Stimulated activated CD4-positive, alpha-beta T cell treated with anti-CD3 and anti-CD28 coated beads, Interleukin-15, amount 100 ng/mL, for 48 hours (primary cell): ENCODE measurements at places on chromosomes 2 and 18.

DNA sequence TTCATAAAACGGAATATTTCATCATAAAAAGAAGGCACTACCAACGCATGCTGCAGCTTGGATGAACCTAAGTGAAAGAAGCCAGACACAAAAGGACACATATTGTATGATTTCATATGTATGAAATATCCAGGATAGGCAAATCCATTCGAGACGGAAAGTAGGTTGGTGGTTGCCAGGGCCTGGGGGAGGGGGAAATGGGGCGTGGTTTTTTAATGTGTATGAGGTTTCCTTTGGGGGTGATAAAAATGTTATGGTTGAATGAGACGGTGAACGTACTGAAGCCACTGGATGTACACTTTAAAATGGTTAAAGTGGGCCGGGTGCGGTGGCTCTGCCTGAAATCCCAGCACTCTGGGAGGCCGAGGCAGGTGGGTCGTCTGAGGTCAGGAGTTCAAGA is 20.0 kb upstream of the SPATA3 start:
- DNase-seq: no peak

DNA sequence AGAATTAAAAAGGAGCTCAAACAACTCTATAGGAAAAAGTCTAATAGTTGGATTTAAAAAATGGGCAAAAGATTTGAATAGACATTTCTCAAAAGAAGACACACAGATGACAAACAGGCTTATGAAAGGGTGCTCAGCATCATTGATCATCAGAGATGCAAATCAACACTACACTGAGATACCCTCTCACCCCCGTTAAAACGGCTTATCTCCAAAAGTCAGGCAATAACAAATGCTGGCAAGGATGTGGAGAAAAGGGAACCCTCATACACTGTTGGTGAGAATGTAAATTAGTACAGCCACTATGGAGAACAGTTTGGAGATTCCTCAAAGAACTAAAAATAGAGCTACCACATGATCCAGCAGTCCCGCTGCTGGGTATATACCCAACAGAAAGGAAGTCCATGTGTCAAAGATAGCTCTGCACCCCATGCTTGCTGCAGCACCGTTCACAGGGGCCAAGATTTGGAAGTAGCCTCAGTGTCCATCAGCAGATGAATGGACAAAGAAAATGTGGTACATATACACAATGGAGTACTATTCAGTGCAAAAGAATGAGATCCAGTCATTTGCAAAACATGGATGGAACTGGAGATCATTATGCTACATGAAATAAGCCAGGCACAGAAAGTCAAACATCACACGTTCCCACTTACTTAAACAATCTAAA is 46.7 kb upstream of the B3GNT7 start:
- no peak for DNase-seq

- DNase-seq: no peak
These were observed 49.8 kb upstream of the OTX1 start for GRCh38 chr2:63000801-63001200.

GRCh38 chr2:68293024-68293423 is 26.7 kb downstream of the CNRIP1 start:
- no peak for DNase-seq

GRCh38 chr2:3172265-3172935 is 205.2 kb downstream of the EIPR1 start:
- DNase-seq: no peak

GRCh38 chr18:78579854-78580577 is 399.6 kb upstream of the SALL3 start:
- no peak for DNase-seq

DNA sequence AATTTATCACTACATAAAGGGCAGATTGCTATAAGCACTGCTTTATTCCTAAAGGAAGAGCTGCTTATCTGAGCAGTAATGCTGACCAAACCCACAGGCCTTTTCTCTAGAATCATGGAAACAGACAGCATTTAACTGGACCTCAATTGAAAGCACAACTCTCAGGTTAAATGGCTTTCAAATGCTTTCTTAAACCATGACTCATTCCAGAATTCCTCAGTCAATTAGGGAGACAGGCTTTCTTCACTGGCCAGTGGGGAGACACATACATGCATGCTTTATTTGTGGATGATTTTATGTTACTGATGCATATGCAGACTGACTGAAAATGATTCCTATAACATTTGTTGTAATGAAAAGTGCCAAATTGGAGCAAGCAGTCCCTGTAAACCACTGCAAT is 114.6 kb downstream of the ACVR1 start:
- no peak for DNase-seq

DNA sequence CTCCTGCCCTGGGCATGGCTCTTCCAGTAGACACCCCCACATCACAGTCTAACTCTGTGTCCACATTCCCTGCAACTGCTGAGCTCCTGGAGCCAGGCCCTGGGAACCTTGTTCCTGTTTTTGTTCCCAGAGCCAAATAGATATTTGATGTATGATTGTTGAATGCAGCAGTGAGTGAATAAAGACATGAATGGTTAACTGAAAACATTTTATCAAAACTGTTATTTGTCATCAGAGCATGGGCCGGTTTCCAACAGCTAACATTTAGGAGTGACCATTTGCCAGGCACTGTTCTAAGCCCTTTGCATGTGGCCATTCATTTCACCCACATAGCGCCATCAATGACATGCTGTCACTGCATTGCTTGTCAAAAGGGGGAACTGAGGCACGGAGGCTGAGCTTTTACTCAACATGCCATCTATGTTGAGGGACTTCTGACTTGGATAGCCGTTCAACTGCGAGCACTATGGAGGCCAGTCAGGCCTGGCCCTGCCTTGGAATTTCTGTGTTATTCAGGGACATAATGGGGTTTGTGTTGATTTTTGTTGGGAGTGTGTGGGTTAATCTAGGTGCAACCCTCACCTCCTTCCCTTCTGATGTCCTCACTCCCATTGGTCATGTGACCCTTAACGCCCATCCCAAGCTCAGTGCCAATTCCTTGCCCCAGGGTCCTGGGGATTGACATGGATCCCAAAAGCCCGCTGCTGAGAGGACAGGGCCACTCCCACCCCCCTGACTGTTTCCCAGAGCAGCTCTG is 12.6 kb downstream of the IL1R1 start:
- no peak for DNase-seq

- no peak for DNase-seq
These were observed 114.9 kb upstream of the MYCN start for GRCh38 chr2:15825276-15825980.

GRCh38 chr2:117982376-117983033 is 31.4 kb downstream of the CCDC93 start:
- DNase-seq: no peak

DNA sequence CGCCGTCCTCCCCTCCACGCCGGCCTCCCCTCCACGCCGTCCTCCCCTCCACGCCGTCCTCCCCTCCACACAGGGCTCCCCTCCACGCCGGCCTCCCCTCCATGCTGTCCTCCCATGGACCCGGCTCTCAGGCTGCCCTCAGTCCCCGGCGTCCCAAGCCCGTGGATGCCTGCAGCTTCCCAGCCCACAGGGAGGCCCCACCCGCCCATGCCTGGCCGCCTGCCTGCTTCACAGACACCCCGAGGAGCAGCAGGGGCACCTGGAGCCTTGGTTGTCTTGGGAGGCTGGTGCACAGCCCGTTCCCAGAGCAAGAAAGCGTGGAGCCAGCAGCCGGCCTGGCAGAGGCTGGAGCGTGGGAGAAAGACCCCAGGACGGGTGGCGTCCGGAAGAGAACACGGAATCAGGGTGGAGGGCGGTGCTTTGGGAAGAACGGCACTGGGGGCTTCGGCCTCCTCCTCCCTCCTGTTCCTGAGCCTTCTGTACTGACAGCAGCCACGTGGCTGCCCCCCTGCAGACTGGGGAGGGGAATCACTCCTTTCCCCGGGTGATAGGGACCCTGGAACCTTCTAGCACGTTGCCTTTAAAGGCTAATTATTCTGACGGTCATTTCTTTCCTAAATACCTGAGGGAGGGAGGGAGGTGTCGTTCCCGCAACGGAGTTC is 26.2 kb upstream of the KCNG2 start:
- no peak for DNase-seq

GRCh38 chr2:134154246-134154645 is 99.6 kb upstream of the MGAT5 start:
- DNase-seq: no peak

- no peak for DNase-seq
These were observed 55.2 kb upstream of the COBLL1 start for GRCh38 chr2:164896634-164897355.

DNA sequence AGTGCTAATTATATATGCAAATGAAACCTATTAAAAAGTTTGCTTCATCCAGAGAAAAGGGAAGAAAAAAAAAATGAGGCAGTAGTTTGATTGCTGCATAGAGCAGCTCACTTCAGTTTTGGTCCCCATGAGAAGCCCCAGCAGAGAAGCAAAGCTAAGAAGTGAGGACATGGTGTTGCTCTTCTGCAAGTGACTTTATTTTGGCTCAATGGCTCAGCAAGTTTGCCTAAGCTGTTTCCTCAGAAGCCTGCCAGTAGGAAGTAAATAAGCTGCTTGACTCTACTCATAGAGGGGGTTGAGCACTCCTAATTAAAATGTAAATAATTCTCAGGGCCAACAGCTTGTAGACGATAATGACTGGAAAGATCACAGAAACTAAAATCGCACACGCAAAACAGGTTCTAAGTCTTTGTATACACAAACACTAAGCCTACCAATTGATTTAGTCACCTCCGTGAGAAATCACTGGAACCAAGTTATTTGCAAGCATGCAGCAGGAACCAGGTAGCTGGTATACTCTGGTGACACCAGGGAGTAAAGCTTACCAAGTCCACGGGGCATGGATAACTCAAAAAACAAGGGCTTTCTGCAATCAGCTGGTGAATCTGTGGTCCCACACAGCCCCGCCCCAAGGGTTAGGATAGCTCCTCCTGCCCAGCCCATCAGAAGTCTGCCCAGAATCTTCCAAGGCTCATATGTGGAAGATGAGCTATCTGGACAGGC is 39.7 kb upstream of the NABP1 start:
- no peak for DNase-seq

DNA sequence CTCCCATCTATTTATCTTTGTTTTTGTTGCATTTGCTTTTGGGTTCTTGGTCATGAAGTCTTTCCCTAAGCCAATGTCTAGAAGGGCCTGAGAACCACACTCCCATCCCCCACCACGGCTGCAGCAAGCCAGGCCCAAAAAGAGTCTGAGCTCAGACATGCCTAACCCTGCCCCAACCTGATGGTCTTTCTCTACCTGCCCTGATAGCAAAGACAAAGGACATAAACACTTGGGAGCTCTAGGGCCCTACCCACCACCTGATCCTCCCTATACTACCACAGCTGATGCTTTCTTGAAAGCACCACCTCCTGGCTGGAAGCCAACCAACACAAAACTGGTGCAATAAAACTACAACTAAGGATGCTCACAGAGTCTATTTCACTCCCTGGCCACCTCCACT is 233.4 kb downstream of the WDR7 start:
- no peak for DNase-seq

DNA sequence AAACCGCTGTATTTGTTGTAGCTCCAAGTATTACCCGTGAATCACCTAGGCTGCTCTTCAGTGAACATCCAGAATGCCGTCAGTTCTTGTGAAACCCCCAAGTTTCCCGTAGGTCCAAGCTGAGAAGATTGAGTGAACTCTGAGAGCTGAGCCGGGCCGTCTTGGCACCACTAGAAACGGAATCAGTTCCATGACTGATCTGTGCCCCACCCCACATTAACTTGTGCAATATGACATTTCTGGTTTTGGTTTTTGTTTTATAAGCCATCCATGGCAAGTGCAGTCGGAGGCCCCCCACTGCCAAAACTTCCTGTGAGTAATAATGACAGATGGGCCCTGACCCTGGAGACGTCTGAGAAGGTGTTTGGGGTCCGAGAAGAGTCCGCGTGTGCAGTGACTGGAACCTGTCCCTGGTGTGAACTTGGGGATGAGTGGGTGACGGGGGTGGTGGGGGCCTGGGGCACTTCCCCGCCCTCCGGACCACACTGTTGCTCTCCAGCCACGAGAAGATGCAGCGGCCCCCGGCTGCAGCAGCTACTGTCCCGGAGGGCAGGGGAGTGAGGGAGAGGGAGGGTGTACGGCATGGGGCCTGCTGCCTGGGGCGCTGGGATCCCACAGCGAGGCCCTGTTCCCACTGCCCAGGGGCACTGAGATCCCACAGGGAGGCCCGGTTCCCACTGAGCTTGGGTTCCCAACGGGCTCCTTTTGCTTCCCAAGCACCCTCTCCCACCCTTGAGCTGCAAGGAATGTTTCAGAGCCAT is 26.5 kb downstream of the NFATC1 start:
- DNase-seq: no peak

DNA sequence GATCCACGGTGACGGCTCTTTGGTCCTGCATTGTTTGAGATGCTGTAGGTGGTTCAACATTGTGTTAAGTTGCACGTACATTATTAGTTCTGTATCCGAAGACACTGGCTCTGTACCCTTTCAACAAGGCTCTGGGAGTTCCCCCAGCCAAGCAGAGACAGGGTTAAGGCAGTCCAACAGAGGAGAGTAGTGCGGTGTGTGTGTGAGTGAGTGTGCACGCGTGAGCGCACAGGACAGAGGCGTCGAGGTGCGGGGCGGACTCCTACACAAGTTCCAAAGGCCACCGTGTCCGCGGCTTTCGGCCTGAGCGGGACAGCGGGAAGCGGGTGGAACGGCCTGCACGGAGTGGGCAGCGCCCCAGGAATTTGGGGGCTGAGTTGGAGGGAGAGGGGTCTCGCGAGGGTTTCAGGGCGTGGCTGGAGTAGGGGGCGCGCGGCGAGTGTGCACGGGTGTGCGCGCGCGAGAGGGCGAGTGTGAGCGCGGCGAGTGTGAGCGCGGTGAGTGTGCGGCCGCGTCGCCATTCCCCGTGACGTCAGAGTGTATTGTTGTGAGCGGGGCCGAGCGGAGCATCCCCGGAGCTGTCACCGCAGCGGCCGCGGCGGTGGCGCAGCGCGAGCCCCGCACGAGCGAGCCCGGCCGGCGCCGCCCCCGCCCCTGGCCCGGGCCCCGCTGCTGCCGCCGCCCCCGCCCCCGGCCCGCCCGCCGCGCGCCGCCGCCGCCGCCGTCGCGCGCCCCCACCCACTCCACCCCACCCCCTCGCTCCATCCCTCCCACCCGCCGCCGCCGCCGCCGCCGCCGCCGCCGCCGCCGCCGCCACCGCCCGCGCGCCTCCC is at the start of gene ASXL3:
Gene ASXL3 (plus strand): TSS at position 535 of the 833 bp plus-strand sequence. CDS start 413 bp downstream, outside the sequence.
- DNase-seq: no peak

- DNase-seq: no peak
These were observed 1027.9 kb upstream of the FAM98A start for GRCh38 chr2:34627003-34627402.

DNA sequence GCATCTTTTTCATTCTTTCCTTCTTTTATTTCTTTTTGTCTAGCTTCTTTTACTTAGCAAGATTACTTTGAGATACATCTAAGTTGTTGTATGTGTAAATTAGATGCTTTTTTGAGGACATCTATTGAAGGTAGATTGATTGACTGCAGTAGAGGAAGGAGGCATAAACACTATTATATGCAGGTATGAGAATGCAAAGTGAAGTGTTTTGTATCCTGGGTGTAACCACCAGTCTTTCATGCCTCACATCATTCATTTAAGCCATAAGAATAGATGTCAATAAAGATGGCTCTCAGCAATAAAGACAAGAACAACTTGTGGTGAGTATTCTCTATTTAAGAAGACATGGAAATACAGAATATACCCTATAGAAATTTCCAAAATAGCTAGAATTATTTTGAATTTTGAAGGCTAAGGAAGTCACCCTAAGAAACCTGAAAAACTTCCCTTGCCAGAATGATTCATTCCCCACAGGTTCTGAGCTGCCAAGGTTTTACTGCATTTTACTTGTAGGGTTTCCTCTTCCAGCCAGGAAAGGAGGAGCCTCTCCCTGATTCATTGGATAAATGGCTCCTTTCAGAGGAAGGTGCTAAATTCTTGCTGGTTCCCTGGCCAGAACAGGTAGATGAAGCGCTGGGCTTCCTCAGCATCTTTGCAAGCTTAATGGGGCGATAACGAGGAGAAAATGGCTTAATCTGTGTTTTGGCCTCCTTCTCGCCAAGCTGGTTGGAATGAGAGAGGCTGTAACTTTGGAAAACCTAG is 279.8 kb upstream of the SLC14A2 start:
- no peak for DNase-seq
